EH (cell line): ENCODE measurements at places on chromosomes 7 and 10.

DNA sequence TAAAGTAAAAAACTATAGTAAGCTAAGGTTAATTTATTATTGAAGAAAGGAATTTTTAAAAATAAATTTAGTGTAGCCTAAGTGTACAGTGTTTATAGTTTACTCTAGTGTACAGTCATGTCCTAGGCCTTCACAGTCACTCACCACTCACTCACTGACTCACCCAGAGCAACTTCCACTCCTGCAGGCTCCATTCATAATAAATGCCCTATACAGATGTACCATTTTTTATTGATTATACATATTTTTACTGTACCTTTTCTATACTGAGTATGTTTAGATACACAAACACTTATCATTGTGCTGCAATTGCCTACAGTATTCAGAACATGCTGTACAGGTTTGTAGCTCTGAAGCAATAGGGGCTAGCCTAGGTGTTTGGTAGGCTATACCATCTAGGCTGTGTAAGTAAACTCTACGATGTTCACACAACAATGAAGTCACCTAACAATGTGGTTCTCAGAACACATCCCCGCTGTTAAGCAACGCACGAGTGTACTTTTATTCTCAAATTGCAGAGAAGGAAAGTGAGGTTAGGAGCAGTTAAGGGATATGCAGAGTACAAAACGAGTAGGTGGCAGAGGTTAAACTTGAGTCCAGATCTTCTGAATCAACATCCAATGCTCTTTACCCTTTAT, 38.9 kb upstream of the PLCE1 start:
- peak; percentile 71 for DNase-seq

GRCh38 chr7:150755473-150756099, 18.4 kb downstream of the GIMAP5 start:
- DNase-seq, result no peak

- DNase-seq, result no peak
These were observed 1.3 kb downstream of the LIMK1 start for GRCh38 chr7:74084722-74085578.

DNA sequence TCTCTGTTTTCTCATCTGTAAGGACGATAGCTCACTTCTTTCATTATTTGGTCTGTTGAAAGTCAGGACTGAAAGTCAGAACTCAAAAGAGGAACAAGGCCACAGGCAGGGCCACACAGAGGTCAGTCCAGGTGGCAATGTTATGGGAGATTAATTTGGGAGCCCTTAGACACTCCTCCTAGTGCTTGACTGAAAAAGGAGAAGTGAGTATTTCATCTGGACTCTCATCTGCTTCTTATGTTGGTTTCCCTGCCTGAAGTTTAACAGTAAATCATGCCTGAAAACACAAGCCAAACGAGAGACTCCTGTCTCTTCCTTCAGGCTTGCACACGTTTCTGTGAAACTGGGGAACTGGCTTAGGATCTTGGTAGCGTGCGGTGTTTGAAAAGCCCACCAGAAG, 248.5 kb downstream of the BUB3 start:
- DNase-seq, result no peak

DNA sequence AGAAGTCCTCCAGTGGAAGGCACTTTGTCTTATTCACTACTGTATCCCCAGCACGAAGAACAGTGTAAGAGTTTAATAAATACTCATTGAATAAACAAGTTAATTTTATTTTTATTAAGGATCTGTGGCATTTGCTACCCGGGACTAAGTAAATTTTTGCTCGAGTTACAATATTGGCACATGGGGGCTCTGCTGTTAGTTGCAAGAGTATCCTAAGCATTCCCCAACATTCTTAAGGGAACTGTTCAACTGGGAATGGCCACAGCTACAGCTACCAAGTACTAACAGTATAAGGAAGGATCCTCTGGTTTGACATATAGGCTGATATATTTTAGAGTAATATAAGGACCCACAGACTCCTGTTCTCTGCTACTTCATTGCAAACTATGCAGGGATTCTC, 8.7 kb upstream of the LRRTM3 start:
- DNase-seq, result no peak

- no peak for DNase-seq
These were observed 224.9 kb upstream of the NFE2L3 start for GRCh38 chr7:25926891-25927625.

DNA sequence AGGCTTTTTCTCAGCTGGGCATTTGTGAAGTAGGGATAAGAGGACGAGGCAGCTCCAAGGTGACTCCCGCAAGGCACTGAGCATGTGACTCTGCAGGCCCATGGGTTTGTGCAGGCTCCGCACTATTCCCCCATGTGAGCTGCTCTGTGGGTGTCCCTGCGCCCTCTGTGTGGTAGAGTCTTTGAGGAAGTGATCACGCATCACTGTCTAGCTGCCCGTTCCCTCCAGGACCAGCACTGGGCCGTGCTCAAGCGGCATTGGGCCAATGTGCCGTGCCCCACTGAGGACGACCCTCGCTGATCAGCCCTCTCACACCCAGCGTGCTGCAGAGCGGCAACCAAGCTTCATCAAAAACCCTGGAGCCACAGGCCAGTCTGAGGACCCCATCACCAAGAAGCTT, 7.5 kb downstream of the PRKAG2 start:
- no peak for DNase-seq

DNA sequence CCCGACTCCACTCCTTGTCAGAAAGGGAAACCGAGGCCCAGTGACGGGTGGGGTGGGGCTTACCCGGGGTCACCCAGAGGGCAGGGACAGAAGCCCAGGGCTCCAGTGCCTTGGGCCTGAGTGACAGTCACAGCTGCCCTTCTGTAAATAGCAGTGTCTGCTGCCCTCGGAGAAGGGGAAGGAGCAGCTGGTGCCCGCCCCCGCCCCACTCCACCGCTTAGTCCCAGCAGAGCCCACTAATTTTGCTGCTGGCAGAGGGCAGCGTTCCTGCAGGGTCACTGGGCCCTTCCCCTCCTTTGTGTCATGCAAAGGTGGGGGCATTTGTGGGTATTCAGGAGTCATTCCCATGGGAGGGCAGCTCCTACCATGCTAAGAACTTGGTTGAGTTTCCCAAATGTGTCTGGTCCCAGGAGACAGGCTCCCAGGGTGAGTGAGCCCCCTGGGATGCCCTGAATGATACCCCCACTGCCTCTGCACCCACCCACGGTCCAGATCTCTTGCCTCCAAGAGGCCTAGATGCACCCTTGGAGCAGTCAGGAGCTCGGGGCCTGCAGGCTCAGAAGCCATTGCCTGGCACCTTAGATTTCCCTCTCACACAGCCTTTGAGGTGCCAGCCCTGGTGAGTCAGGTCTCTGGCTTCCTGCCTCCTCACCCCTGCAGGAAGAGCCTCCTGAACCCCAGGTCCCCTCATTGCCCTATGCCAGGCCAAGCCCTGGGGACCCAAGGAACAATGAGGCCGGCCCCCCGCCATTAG, 17.2 kb downstream of the SH2B2 start:
- DNase-seq, result no peak

DNA sequence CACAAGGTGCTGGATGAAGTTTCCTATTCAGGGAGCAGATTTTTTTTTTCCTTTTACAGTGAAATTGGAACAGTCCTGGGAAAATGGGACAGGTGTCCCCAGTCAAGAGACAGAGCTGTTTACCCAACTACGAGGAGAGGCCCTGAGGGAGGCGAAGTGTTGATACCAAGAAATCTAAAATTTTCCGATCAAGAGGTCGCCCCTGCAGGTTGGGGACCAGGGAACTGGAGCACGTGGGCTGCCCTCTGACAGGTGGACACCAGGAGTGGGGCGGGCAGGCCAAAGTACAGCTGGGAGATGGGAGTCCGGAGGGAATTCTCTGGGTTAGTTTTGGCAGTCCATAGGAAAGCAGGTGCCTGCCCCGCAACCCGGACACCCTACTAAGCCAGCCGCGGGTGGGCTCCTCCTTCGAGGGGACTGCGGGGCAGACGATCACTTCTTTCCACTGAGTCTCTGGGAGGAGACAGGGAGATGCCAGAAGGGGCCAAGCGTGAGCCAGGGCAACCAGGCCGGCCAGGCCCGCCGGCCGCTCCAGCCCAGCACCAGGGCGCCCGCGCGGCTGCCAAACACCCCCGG, 965 bp upstream of the CAMK1D start:
- DNase-seq, result no peak

- DNase-seq, result no peak
These were observed 107.5 kb downstream of the NPTX2 start for GRCh38 chr7:98724591-98724990.

DNA sequence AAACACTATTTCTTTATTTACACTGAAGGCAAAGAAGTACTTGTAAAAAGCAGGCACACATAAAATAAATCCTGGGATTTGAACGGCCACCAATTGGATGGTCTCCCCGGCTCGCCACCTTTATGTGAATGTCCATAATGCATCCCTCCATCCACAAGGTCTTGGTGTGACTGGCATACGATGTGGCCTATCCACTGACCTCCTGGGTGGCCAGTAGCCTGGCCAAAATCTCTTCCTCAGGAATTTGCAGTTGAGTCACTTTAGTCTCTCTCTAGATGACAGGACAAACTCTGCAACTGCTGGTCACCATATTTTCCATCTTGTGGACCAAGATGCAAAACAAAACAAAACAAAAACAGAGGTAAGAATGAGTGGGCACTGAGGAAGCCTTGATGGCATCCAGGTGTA, 39.1 kb downstream of the CDK1 start:
- peak; percentile 79 for DNase-seq

GRCh38 chr10:98224996-98225395, 43.0 kb downstream of the LOXL4 start:
- DNase-seq, result peak; percentile 57

DNA sequence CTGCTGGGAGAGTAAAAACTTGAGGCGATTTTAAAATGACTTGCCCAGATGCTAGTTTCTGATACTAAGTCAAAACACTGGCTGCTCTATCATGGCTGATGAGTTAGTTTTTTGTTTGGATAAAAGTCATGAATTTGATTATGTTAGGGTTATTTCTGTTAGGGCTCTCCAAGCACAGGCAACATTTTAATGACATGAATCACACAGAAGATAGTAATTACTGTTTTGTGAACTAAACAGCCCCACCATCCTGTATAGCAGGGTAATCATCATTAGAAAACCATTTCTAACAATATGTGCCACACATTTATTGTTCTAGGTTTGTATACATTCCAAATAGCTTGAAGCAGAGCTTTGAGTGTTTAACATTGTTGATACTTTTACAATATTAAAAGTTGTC, 750.3 kb downstream of the ANKRD7 start:
- no peak for DNase-seq

DNA sequence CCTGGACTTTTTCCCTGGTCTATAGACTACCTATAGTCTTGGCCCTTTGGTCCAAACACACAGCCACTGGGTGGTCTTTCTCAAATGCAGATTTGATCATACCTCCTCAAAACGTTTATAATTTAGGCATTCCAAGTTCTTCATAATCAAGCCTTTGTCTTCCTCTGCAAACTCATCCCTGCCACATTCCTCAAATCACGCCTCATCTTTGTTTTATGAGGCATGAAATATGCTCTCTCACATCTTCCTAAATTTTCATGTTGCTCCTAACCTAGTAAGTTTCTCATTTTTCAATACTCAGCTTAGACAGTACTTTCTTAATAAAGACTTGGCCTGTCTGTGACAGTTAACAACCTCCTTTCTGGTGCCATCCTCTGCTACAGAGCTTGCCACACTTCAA, 10.9 kb upstream of the HERC4 start:
- DNase-seq, result peak; percentile 75

DNA sequence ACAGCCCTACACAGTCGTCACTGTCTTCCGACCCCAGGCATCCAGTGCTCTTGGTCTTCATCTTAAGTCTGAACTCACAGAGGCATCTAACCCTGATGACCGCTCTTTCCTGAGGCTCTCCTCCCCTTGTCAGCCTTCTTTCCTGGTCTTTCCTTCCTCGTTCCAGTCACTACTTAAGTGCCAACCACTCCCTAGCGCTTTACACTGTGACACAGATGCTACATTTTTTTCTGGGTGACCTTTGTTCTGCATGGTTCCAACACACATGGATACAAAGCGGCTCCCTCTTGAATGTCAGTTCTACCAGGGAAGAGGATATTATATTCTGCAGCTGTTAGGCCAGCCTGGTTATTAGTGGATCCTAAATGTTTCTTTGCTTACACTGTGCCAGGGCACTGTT, 12.7 kb downstream of the YWHAG start:
- no peak for DNase-seq

- no peak for DNase-seq
These were observed 359.7 kb upstream of the PCDH15 start for GRCh38 chr10:55160655-55161283.

DNA sequence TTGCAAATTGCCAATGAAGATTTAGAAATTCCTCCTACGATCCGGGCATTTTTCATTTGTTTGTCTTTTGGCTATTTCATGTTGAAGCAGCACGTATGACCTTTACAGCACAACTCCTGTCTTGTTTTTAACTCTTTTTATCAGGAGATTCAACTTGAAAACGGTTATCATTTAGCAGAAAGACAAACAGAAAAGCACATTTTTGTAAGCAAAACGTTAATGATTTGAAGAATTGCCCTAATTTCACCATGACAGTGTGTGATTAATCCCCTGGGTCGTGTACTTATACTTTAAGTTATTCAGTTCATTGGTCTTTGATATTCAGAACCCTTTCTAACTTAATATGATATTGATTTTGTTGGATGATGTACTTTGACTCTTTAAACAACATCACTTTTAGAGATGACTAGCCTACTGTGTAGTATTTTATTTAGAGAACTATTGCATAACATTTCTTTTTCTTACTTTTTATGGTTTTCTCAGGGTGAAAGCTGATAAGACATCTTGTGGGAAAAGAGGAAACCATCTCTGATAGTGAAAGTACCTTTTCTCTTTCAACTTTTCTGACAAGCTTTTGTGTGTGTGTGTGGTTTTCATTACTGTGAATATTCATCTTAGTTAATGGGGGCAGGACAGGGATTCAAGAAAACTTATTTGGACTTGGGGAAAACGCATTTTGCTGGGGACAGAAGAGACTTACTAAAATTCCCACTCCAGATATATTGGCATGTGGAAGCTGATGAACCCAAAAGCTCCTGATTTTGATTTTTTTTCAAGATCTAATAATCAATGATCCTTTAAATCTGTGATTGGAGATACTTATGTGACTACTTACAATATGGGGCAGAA, 8.1 kb downstream of the HHEX start:
- DNase-seq, result no peak

DNA sequence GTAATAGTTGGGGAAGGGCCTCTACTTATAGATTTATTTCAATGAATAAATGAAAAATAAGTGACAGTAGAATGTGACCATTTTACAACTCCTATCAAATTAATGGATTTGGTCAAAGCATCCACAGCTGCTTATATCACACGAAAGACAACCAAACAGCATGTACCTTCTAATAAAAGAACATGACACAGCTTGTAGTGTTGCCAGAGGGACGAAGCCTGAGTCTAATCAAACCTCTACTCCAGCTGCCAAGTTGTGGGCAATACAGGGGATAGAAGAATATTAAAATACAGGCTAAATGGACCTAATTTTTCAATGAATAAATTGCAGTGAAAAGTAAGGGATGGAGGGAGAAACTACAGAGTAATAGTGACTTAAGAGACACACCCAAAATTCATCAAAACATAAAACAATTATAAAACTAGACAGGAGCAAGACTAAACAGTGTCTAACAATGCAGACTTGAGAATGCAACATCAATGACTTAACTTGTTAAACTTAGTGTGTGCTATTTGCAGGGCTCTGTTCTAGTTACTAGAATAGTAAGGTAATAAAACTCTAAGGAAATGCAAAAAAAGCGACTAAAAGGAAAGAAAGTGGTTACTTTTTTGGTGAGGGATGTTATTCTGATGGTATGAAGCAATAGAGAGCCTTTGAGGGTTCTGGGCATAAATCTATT, 853.8 kb downstream of the GRM8 start:
- DNase-seq, result no peak
